H1 (cell line): ENCODE measurements at places on chromosomes 3 and 15.

DNA sequence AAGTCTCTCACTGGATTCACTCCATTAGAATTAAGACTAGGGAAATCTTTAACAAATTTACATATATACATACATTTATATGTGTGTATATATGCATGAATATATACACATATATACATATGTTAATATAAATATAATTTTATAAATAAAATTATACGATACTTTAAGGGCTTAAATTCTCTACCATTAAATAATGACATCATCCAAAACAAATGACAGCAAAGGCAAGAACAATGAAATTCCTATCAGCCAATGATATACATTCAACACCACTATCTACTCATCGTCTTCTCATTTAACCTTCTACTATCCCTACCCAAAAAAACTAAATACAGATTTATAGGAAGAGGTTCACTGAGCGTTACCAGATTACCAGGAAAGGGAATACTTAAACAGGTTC is 152.0 kb downstream of the VPS13C start:
- no peak for DNase-seq

GRCh38 chr15:56248311-56248992 is 4.8 kb upstream of the RFX7 start:
- DNase-seq, result no peak

DNA sequence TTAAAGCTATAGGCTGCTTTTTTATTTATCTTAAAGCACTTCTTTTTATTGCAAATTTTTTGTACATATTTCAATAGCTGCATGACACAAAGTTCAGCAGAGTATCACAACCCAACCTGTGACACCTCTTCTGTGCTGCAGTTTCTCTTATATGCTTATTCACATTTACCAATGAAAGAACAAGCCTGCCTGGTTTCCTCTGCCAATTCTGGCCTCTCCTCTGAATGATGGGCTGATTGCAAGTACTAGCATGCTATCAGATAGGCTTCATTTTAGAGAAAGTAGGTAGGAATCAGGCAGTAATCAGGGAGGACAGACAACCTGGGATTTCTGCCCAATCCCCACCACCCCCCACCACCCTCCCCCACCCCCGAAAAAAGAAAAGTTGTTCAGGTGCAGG is 26.6 kb downstream of the ACKR4 start:
- DNase-seq, result no peak

- no peak for DNase-seq
These were observed 135.3 kb upstream of the TGFBR2 start for GRCh38 chr3:30471066-30471465.

GRCh38 chr15:40843885-40844695 is at the start of gene SPINT1:
Gene SPINT1 (plus strand): TSS chr15:40844048. CDS start chr15:40844555, 507 bp downstream.
- DNase-seq, result no peak

- no peak for DNase-seq
These were observed 35.0 kb upstream of the FOXP1 start for GRCh38 chr3:71618538-71618937.

DNA sequence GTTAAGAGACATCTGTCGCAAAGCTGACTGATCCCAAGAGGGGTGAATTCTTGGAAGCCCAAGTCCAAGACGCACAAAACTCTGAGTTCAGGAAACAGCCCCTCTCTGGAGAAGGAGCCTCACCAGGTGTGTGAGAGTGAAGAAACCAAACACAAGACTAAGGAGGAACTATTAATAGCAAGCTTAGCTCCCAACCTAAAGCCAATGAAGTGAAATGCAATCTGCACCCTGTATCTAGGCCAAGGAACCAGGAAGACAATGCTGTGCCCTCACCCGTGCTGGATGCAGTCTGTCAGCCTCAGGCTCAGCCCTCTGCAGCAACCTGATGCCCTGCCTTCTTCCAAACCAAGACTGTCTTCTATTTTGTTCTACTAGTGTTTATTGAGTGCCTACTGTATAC is 22.5 kb upstream of the THBS1 start:
- DNase-seq, result no peak

GRCh38 chr3:7226393-7226792 is 365.5 kb downstream of the GRM7 start:
- DNase-seq, result no peak

DNA sequence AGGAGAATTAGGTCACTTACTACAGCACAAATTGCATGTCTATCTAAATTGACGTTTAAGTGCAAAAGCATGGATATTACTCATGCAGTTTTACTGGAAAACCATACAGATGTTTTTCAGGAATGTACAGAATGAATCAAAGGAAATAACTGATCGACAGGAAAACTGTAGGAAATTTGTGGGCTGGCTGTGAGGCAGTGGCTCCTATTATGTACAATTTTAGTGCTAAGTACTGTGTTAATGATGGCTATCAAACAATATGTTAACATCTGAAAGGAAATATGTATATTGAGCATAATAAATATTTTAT is 6.9 kb downstream of the NUDT16 start:
- DNase-seq, result no peak

DNA sequence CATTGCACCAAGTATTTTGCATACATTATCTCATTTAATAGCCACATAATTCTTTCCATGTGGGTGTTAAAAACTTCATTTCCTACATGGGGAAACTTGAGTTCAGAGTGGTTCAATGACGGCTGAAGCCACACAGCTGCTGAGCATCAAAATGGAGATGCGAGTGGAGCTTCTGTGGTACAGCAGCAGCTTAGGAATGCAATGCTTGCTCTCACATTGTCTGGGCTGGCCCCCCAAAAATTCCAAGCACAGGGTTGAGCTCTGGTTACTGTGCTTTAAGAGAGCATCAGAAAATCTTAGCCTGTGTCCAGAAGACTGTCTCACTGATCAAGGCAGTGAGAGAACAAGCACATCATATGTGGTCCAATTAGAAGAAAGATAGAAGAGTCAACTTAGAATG is 57.4 kb upstream of the GADL1 start:
- DNase-seq, result no peak

GRCh38 chr15:41284427-41285177 is 47.8 kb downstream of the OIP5 start:
- DNase-seq, result no peak

DNA sequence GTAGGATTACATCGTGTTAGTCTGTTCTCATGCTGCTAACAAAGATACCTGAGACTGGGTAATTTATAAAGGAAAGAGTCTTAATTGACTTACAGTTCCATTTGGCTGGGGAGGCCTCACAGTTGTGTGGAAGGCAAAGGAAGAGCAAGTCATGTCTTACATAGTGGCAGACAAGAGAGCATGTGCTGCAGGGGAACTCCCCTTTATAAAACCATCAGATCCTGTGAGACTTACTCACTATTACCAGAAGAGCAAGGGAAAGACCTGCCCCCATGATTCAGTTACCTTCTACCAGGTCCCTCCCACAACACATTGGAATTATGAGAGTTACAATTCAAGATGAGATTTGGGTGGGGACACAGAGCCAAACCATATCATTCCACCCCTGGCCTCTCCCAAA is 3.4 kb downstream of the SLC25A26 start:
- no peak for DNase-seq

DNA sequence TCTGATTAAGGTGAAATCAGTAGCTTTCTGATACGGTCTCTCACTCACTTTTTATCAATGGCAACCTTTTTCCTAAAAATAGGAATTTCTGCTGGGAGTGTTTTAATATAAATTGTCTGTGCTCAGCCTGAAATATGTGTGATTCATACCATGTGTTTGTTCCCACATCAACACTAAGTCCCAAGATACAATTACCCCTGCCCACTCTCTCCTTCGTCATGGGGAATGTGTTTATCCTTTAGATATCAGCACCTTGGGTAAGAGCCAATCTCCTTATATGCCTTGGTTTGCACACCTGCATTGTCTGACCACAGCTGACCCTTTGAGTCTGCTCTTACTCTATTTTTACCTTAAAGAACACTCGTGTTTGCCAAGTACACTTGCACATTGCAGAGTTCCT is 356.4 kb downstream of the LPP start:
- DNase-seq, result no peak

GRCh38 chr3:45870099-45870498 is 16.2 kb upstream of the CCR9 start:
- DNase-seq, result no peak

- DNase-seq, result peak; percentile 11
These were observed 49.5 kb downstream of the ITGA11 start for GRCh38 chr15:68382286-68383007.

DNA sequence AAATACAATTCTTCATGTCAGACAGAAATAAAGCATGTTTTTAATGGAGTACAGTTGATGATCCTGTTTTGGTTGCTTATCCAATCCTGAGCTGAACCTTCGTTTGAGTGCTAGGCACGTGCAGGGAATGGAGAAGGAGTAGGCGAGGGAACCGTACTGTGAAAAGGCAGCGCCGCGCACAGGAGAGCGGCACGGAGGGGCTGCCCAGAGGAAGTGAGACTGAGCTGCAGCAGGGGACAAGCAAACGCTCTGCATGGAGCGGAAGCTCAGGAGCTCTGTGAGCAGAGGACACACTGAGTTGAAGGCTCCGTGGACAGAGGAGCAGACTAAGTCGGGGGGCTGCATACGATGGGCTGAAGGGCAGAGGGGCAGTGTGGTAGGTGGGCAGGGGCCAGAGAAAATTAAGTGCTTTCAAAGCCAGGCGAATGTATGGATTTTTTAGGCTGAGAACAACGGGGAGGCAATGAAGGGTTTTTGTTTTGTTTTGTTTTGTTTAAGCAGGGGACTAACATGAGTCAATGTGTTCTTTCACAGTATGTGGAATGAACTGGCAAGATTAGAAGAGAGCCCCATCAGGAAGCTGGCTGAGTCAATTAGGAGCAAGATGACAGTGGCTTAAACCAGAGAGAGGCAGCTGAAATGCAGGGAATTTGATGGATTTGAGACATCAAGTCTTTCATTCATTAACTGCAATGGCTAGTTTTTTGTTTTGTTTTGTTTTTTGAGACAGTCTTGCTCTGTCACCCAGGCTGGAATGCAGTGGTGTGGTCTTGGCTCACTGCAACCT is 23.8 kb upstream of the TM2D3 start:
- DNase-seq, result no peak

DNA sequence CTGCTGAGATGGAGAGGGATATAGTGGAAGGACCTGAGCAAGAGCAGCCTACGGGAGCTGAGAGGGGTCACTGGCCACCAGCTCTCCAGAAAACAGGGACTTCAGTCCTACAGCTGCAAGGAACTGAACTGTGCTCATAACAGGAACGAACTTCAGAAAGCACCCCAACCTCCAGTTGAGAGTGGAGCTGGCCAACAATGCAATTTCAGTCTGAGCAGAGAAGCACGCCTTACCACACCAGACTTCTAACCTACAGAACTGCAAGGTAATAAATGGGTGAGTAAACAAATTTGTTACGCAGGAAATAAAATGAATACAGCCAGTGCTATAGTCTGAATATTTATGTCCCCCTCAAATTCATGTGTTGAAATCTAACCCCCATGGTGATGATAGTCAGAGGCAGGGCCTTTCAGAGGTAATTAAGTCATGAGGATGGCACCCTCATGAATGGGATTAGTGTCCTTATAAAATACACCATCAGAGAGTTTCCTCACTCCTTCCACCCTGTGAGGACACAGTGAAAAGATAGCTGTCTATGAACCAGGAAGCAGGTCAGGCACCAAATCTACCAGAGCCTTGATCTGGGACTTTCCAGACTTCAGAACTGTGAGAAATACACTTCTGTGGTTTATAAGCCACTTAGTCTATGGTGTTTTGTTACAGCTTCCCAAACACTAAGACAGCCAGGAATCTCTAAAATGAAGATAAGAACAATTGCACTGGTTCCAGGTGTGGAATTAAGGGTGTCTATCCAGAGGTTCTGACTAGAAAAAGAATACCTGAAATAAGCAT is 58.6 kb downstream of the SYNM start:
- no peak for DNase-seq
